ENCODE measurements at places on chromosomes 4 and X.

DNA sequence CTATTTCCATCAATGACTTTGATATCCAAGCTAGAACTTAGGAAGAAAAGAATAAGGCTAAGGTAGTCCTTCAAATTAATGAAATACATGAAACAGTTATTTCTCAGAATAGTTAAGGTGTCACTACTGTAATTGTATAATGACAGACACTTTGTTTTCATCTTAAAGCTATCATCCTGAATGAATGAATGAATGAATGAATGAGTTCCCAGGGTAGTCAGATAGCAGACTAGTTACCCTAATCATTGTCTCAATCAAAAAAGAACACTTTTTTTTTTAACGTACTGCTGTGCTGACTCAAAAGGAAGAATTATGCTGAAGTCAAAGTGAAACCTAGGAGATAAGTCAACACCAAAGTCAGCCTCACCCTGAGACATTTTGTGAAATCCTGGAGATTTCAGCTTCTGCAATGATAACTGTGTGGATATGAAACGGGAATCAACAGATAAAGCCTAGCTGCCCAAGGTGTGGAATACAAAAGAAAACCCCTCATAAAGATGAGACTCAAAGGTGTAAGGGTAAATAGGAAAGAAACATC is 68.3 kb upstream of the CNKSR2 start:
- DNase-seq, result no peak

DNA sequence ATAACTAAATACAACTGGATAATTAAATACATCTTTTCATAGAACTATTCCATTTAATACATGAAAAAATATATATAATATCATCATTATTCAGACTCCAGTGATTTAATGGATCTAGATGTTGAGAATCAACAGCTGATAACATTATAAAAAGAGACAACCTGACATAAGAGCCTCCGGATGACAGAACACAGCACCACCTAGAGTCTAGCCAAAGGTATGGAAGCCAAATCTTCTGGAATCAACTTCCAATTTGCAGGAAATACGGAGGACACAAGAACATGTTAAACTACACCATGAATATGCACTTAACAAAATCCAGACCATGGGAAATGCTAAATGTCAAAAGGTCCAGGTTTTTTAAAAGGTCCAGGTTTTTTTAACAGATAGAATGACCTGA is 55.0 kb downstream of the LRBA start:
- no peak for DNase-seq

- DNase-seq, result no peak
These were observed 383.4 kb upstream of the FGF13 start for GRCh38 chrX:139094671-139095592.

DNA sequence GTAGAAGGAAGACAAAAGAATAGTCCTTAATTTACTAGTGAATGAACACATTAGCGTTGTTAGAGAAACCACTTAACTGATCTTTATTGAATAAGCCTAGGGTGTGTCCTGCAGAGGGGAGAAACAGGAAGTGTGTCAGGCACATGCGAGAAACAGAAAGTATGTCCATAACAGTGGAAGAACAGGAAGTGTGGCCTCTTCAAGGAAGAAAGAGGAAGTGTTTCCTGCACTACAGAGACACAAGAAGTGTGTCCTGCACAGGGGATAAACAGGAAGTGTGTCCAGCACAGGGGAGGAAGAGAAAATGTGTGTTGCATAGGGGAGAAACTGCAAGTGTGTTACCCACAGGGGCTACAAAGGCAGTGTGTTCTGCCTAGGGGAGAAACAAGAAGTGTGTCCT is 539.6 kb upstream of the PRKX start:
- DNase-seq, result peak; percentile 14

- no peak for DNase-seq
These were observed 1952.2 kb downstream of the PCDH7 start for GRCh38 chr4:32672359-32672758.

GRCh38 chr4:135191596-135191995 is 990.0 kb upstream of the PABPC4L start:
- DNase-seq, result no peak

- no peak for DNase-seq
These were observed 20.2 kb downstream of the CETN2 start for GRCh38 chrX:152810403-152810802.

DNA sequence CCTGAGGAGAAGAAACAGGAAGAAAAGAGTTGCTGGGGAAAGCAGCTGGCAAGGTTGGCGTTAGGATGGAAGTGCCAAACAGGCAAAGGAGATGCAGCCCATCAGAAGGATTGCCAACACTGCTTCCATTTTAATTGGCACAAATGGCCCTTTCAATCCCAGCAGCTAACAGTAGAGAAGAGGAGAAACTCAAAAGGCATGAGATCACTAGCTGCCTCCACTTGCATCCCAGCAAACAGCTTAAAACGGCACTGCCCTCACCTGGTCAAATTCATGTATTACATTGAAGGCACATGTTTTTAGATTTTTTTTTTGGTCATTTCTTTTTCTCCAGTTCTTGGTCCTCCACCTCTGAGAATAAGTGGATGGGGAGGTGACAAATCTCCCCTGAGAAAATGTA is 14.9 kb upstream of the LOC101059915 start:
- DNase-seq, result peak; percentile 44

DNA sequence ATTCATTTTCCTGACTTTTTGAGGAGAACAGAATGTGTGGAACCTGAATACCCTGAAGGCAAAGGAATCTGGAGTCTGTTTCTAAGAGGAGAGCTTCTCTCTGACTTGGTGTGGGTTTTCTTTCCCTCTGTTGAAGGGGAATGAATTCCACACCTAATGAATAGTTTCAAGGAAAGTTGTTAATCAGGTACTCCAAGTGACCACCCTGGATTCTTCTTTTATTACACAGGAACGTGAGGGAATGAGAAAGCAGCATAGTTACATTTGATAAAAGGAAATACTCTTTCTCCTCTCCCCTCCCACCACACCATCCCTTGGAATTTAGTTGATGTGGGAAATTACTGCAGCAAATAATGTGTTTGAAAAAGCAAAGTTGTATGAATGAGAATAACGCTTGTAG is 29.7 kb downstream of the SLIT2 start:
- no peak for DNase-seq

GRCh38 chr4:94171616-94172015 is 36.0 kb upstream of the SMARCAD1 start:
- no peak for DNase-seq

- DNase-seq, result peak; percentile 20
These were observed 24.3 kb upstream of the SRD5A3 start for GRCh38 chr4:55321707-55322264.

- DNase-seq, result no peak
These were observed 56.9 kb downstream of the MAGEC1 start for GRCh38 chrX:141960578-141960977.

DNA sequence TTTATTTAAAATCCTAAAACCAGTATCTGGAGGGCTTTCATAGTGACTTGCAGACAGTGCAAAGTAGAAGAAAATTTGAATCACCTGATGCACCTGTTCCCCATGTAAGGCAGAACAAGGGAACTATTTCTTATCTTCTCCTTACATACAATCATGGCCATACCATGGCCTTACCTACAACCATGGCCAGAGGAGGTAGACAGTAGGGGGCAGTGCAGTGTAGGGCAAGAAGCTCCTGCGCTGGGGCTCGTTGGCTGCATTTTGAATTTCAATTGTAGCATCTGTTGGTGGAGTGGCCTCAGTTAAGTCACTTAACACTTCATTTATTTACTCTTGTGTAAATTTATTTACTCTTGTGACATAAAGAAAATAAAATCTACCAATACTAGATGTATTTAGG is 33.0 kb downstream of the GALNTL6 start:
- DNase-seq, result no peak

DNA sequence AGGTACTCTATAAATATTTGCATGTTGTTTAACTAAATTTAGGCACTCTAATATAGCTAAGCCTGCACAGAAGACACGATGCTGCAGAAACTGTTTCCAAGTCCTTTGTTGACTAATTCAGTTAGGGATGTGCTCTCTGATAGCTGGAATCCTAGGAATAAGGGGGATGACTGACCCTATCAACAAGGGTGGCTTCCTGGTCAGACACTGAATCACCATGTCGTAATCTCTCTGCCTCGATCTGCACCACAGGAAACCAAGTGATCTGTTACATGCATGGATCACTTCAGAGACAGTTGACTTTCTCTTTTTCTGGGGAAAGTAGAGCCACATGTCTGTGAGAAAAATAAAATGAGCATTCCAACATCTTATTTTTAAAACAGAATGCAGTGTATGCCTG is 169.1 kb downstream of the GUCY2F start:
- DNase-seq, result no peak

DNA sequence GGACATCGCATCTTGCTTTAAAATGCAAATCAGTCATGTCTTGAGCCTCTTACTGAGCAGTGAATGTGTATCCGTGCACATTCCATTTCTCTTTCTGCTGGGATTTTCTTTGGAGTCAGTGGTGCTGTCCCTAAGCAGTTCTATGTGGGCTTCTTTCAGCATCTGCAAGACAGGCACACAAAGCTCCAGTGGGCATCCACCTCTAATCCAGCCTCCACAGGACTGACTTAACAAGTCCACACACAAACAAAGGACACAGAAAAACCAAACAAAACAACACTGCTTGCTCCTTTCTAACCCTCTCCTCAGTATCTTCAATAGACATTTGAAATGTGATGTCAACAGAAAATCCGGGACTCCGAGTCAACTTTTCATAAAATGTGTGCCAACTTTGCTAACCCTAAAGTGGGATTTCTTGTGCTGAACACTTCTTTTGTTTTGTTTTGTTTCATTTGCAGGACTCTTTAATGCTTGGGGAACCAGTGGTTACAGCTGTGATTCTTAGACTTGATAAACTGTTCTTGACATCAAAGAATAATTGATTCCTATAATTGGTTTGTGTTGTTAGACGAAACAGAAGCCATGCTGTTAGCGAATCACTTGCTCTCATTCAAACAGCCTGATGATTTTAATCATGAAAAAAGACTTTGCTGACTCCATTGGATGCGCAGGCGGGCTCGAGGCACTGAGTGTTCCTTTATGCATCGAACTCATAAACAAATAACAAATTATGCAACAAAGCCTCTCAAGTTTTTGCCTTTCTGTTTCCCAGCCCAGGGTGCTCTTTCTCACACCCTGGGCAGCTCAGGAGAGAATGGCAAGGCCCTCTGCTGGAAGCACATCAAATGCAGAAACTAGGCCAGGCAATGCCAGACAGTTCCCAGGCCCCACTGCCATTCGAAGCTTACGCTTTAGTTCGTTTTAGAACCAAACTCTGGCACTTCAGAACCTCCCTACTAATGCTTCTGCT is 20.1 kb downstream of the ETNPPL start:
- no peak for DNase-seq

DNA sequence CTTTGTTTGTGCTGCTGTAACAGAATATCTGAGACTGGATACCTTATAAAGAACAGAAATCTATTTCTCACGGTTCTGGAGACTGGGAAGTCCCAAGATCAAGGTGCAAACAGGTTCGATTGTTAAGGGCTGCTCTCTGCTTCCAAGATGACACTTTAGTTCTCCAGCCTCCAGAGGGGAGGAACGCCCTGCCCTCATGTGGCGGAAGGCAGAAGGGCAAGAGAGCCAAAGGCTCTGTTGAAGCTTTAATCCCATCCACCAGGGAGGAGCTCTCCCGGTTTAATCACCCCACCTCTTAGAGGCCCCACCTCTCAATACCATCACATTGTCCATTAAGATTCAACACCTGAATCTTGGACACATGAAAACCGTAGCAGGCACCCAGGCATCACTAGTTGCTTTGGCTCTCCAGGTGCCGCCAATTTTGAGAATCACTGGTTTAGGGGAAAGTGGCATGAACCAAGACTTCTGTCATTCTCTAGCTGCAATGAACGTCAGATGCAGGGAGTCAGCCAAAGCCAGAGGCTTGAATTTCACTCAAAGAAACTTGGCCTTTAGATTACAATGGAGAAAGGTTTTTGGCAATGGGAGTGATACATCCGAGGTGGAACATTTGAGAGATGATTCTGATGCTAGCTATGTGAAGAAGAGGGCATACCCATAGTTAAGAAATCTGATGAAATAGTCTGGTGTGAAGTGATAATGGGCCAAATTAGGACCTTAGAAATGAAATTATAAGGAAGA is 15.7 kb downstream of the FHL1 start:
- DNase-seq, result peak; percentile 20

DNA sequence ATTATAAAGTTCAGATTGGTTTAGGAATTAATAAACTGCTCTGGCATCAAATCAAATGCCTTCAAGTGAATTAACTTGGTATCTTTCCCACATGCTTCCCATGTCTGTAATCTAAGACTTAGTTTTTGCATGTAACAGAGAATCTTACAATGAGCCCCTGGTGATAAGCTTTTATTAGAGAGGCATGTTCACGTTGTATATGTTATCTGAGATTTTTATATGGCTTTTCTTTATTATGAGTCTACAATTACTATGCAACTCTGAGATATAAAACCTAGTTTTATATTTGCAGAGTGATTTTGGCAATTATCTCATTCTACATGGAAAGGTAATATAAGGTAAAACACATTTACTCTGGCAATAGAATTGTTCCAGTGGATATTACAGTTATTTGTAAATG is 1578.4 kb upstream of the IGFBP7 start:
- no peak for DNase-seq

- DNase-seq, result no peak
These were observed 1575.8 kb upstream of the PABPC4L start for GRCh38 chr4:135777361-135777760.

GRCh38 chr4:171924746-171925376 is 111.7 kb downstream of the GALNTL6 start:
- no peak for DNase-seq

- no peak for DNase-seq
These were observed 417.8 kb upstream of the LCORL start for GRCh38 chr4:18439311-18439710.

DNA sequence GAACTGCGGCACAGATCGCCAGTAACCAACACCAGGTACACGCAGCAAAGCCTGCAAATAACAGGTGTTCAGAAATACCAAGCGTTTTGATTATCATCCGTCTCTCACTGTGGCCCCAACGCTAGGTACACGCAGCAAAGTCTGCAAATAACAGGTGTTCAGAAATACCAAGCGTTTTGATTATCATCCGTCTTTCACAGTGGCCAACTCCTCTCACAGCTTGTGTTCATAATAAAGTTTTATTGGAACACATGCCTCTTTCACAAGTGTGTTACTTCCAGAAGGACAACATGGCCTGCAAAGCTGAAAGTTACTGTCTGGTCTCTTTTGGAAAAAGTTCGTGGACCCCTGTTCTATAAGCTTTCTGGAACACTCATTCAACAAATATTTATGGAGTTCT is 153.1 kb downstream of the AFAP1 start:
- DNase-seq, result no peak

- no peak for DNase-seq
These were observed 223.1 kb downstream of the CLCN4 start for GRCh38 chrX:10379878-10380277.

DNA sequence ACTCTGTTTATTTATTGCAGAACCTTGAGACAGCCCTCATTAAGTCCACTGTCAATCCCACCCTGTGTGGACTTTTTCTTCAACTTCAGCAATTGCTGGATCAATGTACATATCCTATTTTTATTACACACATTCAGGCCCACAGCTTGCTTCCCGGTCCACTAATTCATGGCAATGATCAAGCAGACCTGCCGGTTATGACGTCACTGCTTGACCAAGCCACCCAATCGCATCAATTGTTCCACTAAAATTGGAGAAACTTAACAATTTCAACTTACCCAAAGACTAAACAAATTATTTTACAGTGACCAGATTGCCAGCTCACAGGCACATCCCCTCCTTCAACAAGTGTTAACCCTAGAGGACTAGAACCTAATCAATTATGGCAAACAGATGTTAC is 240.4 kb upstream of the MAGEB18 start:
- no peak for DNase-seq

- no peak for DNase-seq
These were observed 246.1 kb downstream of the NR3C2 start for GRCh38 chr4:148196164-148196563.

GRCh38 chr4:158020176-158020575 is 152.6 kb downstream of the GASK1B start:
- no peak for DNase-seq

- no peak for DNase-seq
These were observed 215.2 kb downstream of the CBR4 start for GRCh38 chr4:168794881-168795280.
